WERI-Rb-1 (cell line): ENCODE measurements at places on chromosomes 11 and 22.

- DNase-seq: no peak
Observed at GRCh38 chr11:46220313-46220712, 57.1 kb upstream of the CREB3L1 start.

GRCh38 chr11:75632962-75633361 lies 35.9 kb downstream of the MAP6 start:
- DNase-seq: no peak

GRCh38 chr11:83394331-83394730 lies 108.2 kb upstream of the CCDC90B start:
- no peak for DNase-seq

- DNase-seq: no peak
Observed at GRCh38 chr11:2663506-2663905, 36.3 kb downstream of the KCNQ1OT1 start.

GRCh38 chr22:45534339-45535192 lies 31.9 kb downstream of the FBLN1 start:
- DNase-seq: no peak

DNA sequence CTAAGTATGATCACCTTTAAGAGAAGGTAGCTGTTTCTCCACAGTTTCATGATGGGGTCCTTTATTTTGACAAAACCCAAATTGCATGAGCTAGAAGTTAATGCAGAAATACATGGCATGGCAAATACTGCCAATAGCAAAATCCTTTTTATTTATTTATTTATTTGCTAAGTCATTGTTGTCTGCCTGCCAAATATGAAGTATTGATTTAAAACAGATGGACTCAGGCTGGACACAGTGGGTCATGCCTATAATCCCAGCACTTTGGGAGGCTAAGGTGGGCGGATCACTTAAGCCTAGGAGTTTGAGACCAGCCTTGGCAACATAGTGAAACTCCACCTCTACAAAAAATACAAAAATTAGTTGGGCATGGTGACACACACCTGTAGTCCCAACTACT lies 52.4 kb downstream of the LARGE2 start:
- DNase-seq: no peak

DNA sequence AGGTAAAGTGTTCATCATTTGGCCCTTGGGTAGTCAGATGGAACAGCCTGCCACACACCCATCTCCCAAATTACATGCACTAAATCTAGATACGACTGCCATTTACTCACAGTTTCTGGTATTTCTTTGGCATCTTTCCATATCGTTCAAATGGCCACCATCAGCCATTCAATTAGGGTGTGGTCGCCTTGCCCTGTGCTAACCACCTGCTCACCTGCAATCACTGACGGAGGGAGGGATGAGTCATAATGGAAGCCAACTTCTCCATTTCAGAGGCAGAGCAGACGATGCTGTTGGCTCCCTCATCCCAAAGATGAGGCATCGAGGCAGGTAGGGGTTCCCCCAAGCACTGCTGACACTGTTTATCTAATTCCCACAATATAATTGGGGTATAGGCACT lies 14.6 kb downstream of the MS4A6A start:
- no peak for DNase-seq

DNA sequence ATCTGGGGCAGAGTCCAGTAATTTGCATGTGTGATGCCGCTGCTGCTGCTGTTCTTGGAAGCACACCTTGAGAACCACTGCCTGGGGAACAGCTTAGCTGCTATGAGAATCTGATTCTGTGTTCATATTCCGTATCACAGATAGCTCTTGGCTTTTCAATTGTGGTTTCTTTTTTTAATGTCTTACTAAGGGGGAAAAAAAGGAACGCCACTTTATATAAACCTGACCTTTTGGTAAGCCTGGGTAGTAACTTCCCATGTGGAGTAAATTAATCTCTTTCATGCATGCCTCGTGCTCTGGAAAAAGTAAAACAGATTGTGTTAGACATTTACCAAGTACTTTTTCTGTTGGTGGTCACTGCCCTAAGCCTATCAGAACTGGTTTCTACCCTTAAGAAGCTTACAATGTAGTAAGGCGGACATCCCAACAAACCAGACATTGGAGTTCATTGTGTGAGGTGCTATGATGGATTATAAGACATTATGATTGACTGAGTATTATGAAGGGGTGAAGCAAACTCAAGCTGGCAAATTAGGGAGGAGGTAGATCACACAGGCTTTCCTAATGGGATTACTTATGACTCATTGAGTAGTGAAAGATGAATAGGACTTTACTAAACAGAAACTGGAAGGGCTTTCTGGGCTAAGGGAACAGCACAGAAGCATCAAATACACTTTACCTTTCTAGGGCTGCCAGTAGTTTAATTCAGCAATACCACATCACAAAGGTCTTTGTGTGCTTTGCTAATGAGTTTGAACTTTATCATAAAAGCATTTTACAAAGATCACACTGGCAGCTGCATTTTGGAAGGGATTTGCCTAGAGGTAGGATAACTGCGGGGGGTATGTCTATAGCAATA lies 64.7 kb downstream of the MAML2 start:
- peak; percentile 38 for DNase-seq

GRCh38 chr11:73367482-73368024 lies 8.6 kb upstream of the RELT start:
- DNase-seq: no peak
